NCI-H2029 (cell line): ENCODE measurements at places on chromosomes 13 and 19.

GRCh38 chr13:23231241-23231640, 50.5 kb downstream of the SGCG start:
- DNase-seq, result no peak

DNA sequence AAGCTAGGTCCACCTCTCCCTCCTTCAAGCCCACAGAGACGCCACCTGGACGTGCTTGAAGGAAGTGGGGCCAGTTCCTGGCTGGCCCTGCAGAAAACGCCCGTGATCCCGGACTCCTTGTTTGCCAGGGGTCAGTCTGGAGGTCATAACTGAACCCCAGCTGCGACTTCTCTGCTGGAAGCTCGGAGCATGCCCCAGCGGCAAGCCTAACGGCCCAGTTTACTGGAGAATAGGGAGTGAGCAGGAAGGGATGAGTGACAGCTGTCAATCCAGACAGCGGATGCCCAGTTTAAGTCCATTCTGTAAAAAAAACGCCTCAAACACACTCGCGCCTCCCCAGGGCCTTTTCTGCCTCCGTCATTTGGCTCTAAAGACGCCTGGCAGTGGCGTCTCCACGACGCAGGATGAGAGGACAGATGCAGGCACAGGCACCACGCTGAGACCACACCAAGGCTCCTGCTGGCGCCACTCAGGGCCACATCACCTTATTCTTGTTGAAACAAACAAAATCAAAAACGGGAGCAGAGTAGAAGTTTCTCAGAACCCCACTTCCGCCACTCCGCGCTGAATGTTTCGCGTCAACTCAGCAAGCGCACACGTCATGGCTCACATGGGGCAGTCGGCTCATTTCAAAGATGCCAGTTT, 57.6 kb downstream of the RASA3 start:
- no peak for DNase-seq

DNA sequence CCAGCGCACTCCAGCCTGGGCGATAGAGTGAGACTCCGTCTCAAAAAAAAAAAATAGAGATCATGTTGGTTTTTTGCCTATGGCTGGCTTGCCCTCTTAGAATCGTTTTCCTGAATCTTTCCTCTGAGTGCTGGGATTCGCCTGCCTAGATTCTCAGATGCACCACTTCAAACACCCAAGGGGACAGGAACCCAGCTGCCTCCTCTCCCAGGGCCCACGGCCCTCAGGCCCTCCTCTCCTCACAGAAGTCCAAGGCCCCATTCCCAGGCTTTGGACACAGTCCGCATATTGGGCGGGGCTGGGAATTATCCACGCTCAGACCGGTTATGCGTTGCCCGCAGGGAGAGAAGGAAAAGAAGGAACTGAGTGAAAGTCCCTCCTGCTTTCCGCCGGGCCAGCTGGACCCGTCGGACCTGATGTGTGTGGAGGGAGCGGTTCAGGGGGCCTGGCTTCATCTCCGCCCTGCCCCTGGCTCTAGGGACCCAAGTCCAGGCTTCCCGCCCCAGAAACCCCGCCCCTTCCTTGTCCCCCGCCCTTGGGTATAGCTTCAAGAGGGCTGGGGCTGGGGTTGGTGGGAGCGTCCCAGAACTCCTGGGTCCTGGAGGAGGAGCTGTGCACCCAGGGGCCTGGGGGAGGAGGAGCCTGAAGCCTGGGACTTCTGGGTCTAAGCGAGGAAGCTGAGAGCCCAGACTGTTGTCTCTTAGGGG, 5.8 kb downstream of the PPFIA3 start:
- DNase-seq, result no peak

GRCh38 chr19:55617426-55617825, 6.9 kb downstream of the ZNF784 start:
- DNase-seq, result no peak

DNA sequence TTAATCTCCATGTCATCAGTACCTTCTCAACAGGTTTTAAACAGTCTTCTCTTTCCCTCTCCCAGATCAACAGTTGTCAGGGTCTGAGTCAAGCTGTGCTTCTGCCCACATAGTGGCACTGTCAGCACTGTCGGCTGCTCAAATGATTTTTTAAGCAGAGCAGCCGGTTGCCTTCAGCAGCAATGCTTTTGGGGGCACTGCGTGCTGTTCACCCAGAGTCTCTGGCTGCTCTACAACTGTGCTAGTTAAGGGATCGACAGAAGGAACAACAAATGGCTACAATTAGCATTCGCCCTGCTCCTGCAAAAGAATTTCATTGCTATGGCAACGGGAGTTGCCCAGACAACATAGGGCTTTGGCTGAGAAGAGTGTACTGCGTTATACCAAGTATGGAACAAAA, 412.9 kb downstream of the DIAPH3 start:
- no peak for DNase-seq

GRCh38 chr19:50804420-50805272, 14.4 kb downstream of the ACP4 start:
- DNase-seq, result peak; percentile 98

- no peak for DNase-seq
Measured at GRCh38 chr19:19630062-19630414, 2.0 kb upstream of the LPAR2 start.

- no peak for DNase-seq
Measured at GRCh38 chr13:27339299-27339698, 68.7 kb downstream of the RASL11A start.

DNA sequence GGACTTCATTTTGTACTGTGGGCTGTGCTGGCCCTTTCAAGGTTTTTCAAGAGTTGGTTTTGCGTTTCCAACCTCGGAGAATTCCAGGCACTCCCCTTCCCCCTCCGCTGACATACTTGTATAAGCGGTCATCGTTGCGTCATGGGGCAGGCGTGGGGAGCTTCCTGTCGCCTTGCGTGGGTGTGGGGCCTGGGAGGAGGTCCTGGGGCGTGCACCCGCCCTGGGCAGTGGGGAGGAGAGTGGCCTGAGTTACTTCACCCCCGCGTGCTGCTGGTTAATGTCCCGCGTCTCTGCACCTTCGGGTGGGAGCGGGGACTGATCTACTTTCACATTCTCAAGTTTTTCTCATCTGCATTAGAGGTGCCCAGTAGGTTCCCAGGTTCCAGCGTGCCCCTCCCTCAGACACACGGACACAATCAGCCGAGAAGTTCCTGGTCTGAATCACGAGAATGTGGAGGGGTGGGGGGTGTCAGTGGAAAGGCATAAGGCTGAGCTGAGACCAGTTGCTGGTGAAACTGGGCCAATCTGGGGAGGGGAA, 4.1 kb downstream of the IER2 start:
- DNase-seq, result peak; percentile 48

DNA sequence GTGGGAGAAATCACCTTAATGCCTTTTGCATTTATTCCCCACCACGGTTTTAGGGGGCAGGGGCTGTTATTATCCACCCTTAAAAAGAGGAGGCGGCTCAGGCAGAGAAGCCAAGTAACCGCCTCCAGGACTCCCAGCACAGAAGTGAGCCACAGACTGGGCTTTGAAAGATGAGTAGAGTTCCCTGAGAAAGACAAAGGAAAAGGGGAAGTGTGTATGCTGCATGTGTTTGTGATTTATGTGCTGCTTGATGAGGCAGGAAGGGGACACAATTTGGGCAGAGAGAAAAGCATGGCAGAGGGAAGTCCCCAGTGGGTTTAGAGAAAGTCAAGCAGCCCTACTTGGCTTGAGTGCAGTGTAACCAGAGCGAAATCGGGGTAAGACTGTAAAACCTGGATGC, 85.0 kb downstream of the DOCK9 start:
- no peak for DNase-seq

DNA sequence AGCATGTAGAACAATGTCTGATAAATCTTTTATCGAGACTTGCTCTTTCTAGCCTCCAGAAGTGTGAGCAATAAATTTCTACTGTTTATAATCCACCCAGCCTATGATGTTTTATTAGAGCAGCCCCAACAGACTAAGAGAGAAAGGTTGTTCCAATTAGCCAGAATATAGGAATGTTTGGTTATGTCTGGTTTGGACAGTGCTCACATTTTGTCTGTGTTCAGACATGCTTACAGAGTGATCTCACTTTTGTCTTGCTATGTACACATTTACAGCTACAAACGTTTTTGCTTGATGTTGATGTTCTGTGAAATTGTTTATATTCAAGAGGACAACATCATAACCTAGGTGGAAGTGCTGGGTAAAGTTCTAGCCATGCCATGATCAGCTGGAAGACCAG, 18.0 kb upstream of the EVI5L start:
- no peak for DNase-seq

- DNase-seq, result no peak
Measured at GRCh38 chr13:48210178-48210577, 22.8 kb upstream of the ITM2B start.

- DNase-seq, result no peak
Measured at GRCh38 chr13:51874651-51875050, 12.9 kb downstream of the CCDC70 start.

DNA sequence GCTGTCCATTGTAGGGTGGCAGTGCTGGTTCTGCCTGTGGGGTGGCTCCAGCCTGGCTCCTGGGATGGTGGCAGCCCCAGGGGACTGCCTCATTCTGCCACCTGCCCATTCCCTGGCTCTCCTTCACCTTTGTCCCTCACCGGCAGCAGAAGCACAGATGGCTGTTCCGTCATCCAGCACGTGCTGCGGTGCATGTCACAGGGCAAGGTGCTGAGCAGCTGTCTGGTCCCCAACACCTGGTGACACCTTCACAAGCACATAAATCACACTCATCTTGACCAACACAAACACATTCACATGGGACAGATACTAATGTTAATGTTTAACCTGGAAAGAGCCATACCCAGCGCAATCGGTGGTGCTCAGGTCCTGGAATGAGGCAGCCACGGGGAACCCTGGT, 126.8 kb downstream of the UQCRFS1 start:
- DNase-seq, result no peak

DNA sequence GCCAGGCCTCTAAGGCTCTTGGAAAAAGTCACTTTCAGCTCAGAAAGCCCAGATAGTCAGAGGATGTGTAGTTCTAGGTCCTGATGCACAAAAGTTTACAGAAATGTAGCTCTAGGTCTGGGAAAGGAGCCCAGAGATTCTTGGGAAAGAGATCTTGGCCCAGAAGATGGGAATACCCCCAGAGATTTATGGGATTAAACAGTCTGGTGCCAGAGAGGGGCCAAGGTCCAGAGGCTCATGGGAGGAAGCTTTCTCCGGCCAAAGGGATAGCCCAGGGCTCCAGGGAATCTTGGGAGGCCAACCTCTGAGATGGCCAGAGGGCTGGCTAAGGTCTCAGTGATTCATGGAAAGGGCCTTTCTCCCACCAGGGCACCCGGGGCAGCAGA, 15.2 kb downstream of the BCAT2 start:
- no peak for DNase-seq

- no peak for DNase-seq
Measured at GRCh38 chr13:26602783-26603182, 45.3 kb downstream of the WASF3 start.

- DNase-seq, result no peak
Measured at GRCh38 chr13:27354379-27354778, 70.0 kb upstream of the GTF3A start.

DNA sequence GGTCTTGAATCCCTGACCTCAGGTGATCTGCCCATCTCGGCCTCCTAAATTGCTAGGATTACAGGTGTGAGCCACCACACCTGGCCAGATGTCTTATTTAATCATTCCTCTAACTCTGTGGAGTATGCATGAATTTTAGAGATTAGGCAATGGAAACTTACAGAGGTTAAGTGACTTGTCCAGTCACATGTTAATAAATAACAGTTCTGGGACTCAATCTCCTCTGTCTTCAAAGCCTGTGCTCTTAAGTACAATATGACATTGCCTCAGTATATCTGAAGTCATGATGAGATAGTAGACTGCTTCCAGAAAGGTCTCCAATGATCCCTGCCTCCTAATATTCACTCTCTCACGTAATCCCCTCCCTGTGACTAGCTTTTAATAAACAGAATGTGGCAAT, 72.9 kb upstream of the TDRD3 start:
- no peak for DNase-seq

DNA sequence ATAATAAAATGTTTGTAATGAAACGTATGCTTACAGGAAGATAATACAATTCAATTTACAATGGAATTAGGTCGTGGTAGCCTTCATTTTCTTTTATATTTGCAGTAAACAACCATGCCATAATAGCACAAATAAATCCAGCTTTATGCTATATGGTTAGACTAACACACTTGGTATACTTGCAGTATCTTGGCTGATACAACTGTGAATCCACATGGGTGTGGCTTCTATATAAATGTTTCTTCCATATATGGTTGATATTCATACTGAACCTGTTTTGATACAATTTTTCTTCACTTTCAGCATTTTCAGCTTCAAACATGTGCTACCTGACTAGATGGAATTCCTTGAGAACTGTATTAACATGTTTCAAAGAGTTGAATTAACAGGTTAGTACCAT, 20.4 kb upstream of the SPRY2 start:
- no peak for DNase-seq

DNA sequence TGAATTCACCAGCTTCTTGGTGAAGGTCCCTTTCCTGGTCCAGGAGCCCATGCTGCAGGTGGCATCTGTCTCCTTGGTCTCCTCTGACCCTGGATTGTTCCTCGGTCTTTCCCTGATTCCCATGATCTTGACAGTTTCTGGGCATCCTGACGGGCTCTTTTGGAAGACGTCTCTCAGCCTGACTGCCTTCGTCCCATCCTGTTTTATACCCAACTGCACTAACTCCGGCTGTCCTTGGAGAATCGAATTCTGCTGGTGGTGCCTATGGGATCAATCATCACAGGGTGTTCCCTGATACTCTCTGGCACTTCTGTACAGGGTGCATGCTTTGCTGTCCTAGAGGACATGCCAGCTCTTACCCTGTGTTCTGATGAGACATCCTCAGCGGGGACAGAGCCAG, 19.1 kb downstream of the CERS1 start:
- no peak for DNase-seq

DNA sequence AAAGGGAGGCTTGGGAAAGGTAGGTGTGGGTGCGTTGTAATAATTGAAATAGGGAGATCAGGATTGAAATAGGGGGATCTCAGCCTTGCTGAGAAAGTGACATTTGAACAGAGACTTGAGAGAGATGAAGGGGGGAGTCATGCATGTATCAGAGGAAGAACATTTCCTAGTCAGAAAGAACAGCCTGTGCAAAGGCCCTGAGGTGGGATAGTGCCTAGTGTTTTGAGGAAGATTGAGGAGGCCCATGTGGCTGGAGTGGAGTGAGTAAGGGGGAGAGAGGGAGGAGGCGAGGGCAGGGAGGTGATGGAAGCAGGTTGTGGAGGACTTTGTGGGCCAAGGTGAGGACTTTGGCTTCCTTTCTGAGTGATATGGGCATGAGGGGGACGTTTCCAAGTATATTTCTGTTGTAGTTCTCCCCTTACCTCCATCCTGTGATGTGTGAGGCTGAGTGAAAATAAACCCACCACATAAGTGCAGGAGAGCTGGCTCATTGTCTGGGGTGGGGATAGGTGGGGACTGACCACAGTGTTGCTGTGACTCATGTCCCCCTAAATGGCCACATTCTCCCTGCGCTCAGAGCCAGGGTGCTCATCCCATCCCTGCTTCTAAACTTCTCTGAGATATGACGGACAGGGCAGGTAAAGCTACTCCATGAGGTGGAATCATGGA, 17.8 kb downstream of the ACTL9 start:
- DNase-seq, result no peak

DNA sequence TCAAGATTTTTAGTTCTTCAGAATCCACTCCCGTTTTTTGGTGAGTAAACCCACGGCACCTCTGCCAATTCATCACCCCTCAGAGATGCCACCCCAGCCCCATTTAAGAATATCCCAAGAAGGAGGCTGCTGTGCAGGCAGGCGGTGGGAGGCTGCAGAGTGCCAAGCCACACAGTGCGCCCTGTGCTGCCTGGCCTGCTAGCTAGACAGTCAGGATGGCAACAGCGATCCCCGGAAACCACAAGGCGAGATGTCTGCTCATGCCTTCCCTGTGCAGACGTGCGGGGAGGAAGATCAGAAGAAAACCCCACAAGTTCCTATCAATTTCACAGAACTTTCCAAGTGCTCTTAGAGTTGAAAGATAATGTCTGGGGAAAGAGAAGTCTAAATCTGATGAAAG, 64.8 kb upstream of the GPR183 start:
- no peak for DNase-seq
